ENCODE measurements at places on chromosomes 7 and 10.

- peak; percentile 25 for DNase-seq
Observed at GRCh38 chr10:11242443-11243387, 225.0 kb downstream of the CELF2 start.

DNA sequence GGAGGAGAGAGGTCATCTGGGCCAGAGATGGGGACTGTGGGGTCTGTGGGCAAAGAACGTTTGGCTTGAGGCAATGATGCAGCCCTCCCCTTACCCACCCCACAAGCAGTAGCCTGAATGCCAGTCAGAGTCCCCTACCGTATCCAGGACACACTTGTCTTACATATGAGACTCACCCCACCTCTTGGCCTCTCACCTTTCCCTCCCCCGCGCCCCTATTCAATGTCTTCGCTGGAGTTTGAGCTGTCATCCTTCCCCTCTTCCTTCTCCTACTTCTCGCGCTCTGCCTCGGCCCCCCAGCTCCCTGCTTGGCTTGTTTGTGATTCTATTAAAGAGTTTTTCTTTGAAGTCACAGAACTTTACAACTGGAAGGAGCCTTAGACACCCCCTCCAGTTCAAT is 8.9 kb downstream of the PRRT4 start:
- DNase-seq = no peak

DNA sequence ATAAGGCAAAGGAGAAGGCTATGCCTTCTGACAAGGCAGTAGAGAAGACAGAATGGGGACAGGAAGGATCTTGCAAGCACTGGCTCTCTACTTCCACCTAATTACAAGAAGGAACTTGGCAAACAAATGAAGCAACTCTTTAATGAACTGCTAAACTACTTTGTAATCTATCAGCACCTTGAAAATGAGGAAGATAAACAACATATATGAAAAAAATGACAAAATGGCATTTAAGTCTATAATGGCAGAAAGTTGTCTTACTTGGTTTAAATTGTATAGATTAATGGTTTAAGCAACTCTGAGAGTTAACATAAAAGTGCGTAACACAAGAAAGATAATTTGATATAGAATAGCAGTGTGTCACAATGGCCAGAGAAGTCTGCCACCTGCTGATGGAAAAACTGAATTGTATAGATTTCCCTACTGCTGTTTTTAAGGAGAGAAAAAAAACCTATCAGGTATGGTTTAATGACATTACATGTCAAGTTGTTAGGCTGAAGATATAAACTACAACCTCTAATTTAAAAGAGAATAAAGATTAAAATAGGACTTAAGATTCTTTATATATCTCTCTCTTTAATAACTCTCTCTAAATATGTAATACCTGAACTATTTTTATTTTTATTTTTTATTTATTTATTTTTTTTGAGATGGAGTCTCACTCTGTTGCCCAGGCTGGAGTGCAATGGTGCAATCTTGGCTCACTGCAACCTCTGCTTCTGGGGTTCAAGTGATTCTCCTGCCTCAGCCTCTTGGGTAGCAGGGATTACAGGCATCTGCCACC is 11.8 kb downstream of the NT5C3A start:
- peak; percentile 65 for DNase-seq

DNA sequence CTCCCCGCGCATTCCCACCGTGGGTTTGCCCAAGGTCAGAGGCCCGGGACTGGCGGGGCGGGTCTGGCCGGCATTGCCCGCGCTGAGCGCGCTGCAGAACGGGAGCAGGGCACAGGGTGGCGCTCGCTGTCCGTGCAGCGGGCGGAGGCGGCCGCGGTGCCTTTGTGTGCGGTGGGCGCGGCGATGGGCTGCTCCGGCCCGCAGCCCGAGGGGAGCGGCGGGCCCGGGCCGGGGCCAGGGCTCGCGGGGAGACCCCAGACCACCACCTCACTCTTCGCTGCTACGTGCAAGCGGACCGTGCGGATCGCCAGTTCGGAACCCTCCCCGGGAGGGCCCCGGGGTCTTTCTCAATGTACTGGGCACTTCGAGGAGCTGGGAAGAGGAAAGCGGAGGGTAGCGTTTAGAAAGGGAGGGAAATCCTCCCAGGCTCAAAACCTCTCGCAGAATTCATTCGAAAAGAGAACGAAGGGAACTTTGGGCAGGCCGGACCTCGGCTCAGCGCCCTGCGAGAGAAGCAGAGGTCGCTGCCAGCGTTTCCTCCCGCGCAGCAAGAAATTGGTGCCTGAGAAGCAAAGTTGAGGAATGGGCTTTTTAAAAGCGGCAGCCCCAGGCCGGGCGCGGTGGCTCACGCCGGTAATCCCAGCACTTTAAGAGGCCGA is 8.5 kb downstream of the SP8 start:
- DNase-seq = no peak

- no peak for DNase-seq
Observed at GRCh38 chr7:149020483-149020882, 7.8 kb downstream of the PDIA4 start.

DNA sequence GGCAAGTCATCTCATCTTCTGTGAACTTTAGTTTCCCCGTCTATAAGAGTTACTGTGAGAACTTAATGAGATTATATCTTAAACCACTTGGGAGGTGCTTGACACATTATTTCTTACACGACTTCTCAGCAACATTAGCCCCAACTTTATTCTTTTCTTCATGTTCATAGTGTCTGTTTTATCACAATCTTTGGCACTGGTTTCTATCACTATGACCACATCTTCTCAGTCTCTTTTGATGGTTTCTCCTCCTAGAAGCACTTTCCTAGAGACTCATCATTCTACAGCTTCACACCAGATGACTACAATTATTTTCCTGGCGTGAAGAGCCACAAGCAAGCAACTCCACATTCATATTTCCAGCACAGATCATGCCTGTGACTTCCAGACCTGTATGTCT is 26.5 kb upstream of the BET1 start:
- DNase-seq = no peak

DNA sequence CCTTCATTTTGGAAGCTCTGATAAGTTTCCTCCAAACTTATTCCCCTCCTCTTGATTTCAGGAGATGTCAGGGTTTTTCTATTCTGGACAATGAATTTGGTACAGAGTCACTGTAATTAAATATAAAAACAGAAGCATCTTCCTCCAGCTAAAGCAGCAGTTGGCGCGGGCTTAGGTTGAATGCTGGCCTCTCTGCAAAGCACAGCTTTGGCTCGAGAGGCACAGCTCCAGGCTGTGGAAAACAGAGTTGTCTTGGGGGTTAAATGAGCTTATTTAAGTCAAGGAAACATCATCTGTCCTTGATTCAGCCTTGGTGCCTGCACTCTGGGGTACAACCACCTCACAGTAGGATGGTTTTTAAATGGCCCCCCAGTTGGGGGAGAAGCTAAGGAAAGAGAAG is 35.0 kb upstream of the PDCD4 start:
- DNase-seq = no peak

DNA sequence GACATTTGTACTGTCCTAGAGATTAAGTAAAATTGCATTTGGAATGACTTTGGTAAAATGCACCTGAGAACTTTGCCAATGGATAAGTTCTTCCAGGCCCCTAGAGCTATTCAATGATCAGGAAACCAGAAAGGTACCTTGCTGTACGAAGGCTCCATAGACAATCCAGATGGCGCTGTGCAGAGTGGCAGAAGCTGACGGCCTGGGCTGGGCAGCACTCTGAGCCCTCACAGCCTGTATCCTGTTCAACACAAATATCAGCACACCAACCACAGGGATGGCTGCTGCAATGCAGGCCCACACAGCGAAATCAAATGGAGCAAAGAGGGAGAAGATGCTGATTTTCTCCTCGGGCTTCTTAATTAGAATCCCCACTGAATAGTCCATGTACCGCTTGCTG is 642.4 kb downstream of the GRID1 start:
- no peak for DNase-seq

DNA sequence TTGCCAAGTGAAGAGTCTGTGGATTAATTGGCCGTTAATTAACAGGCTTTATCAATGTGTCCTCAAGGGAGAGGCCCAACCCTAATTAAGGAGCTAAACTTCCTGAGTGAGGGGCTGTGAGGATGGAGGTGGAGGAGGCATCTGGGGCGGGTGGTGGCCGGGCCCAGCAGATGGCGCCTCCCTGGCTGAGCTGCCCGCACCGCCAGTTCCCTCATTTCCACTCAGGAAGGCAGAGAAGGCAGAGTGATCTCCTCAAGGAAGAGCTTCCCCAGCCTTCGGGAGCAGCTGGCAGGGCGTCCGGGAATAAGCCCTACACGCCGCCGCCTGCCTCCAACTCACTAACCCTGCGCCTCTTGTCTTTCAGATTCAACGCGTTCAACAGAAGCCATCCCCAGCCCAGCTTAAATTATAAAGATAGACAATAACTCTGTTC is 112.2 kb downstream of the CYTH3 start:
- DNase-seq = no peak

- no peak for DNase-seq
Observed at GRCh38 chr7:128215281-128215680, 25.8 kb upstream of the LEP start.

DNA sequence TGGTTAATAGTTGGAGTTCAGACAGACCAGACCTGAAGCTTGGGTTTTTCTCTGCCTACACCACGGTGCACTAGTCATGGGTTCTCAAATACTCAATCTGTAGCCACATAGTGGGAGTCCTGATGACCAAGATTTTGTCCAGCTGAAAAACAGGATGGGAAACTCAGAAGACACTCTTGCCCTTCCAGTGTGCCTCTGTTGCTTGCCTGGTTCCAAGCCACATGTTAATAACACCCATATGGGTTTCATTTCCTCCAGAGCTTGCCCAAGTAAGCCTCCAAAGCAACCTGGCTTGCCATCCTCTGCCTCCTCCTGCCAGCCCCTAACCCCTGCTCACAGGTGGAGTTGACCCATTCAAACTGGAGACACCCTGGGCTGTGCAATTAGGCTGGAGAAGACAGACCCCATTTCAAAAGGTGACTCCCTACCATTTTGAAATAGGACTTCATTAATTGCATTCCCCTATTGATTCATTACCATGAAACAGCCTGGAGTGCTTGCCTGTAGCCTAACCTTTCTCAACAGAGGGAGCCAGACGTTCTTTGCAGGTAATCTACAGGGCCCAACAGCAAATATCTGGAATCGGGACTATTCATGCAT is 108.0 kb upstream of the HABP2 start:
- DNase-seq = no peak

GRCh38 chr7:100865372-100865911 is 1.7 kb upstream of the TRIP6 start:
- DNase-seq = no peak

GRCh38 chr7:94578614-94579013 is 69.0 kb downstream of the CASD1 start:
- no peak for DNase-seq

GRCh38 chr10:51325649-51326048 is 251.4 kb downstream of the PRKG1 start:
- no peak for DNase-seq

GRCh38 chr10:89954787-89955566 is 253.6 kb downstream of the KIF20B start:
- DNase-seq = no peak

- DNase-seq = no peak
Observed at GRCh38 chr7:29421010-29421956, 142.4 kb upstream of the PRR15 start.

GRCh38 chr10:33818343-33818742 is 483.9 kb upstream of the NRP1 start:
- DNase-seq = no peak

DNA sequence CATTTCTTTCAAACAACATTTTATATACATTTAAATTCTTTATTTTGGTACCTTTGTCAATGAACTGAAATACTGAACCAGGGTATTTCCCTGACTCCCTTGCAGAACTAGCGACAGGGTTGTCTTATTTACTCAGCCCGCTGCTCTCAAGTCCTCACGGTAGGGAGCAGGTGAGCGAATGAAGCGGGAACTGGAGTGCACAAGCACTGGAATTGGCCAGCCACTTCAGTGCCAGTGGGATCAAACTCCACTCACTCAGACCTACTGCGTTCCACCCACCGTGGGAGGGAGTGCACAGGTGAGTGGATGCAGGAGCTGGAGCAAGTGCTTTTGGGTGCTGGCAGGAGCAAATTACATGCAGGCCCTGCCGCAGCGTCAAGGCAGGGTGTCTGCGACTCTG is 28.1 kb upstream of the NEUROD6 start:
- no peak for DNase-seq

DNA sequence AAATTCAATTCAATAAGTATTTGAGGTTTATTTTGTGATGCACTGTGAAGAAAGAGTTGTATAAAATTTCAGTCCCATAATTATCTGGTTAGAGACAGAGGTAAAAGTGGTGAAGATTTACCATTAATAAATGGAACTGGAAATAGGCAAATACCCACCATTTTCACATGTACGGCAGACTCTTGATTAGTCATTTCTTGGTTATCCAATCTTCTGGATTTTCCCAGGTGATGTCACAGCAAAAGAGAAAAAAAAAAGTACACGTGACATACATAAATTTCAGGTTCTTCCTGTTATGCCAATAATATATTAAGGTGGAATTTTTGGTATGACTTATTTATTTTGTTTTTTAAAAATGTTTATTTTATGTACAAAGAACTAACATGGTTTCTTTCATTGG is 26.8 kb downstream of the NT5C3A start:
- no peak for DNase-seq

DNA sequence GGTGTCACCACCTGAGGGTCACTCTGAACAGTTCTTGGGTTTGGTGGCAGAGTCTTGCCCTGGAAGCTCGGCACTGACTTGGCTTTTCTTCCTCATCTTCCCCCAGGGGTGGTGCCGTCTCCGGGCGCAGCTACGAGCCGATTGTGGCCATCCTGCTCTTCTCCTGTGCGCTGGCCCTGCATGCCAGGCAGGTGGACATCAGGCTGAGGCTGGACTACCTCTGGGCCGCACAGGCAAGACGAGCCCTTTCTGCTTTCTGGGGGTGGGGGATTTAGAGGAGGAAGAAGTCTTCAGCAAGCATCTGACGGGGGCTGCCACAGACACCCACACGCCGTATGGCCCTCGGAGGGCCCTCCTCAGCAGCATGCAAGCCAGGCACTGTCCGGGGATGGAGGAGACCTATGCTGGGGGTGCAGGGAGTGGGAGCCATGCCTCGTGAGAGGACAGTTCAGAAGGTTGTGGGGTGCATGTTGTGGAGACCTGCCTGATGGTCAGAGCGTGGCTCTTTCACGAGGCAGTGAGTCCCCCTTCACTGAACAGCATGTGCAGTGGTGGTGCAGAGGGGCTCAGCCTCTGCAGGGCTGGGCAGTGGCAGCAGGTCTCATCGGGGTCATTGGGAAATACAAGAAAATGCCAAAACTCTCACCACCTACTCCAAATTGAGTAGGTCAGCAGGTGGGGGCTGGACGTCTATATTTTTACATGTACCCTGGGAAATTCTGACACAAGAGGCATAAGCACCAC is 112.4 kb downstream of the ADCY1 start:
- DNase-seq = no peak

DNA sequence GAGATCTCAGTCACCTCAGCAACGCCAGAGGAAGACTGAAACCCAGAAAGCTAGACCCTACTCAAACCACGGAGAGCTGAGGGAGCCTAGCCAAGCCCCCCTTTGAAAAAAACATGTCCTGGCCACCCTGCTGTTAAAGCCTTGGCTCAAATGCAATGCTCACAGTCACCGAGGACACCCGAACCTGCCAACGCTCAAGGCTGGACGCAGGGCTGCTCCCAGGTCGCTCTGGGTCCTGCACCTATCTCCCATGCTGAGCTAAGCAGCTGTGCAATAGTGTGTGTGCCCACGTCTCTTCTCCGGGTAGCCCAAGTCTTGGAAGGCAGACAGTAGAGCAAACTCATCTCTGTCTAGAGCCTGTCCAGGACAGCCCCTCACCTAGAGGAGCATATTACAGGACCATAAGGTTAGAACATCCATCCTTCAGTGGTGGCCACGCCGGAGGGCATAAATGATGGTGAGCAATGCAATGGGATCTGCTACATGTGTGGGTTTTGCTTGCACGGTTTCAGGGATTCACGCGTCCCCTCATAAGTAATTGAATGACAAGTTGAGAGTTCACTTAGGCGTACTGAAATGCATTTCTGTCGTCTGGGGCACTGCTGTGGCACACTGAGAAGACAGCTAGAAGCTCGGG is 94.2 kb upstream of the DDC start:
- no peak for DNase-seq

All from CD4-positive, alpha-beta T cell treated with Interleukin-2 at 100 ng/mL for 4 hours (primary cell).